ENCODE measurements at places on chromosomes 2 and 18.
A peak's percentile ranks its signal among the peaks of the same experiment; 100 is the strongest.

DNA sequence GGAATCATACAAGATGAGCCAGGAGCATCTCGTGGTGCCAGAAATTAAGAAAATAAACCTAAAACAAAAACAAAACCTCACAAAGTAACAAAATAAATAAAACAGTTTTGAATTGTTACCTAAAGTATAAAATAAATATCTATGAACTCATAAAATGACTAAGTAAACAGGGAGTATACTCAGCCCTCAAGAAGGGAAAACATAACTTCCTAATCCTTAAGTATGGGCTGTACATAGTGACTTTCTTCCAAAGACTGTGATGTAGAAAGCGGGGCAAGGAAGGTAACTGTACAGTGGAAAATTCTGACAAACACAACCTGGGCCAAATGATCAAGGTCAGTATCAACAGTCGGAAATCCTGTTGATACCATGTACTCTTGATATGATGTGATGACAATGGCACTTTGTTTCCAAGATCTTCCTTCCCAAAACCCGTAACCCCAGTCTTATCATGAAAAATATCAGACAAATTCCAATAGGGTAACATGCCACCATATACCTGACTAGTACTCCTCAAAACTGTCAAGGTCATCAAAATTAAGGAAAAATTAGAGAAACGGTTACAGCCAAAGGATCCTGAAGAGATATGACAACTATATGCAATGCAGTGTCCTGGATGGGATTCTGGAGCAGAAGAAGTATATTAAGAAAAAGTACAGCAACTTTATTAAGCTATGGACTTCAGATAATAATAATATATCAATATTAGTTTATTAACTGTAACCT, 76.0 kb upstream of the XIRP2 start:
- DNase-seq = no peak

DNA sequence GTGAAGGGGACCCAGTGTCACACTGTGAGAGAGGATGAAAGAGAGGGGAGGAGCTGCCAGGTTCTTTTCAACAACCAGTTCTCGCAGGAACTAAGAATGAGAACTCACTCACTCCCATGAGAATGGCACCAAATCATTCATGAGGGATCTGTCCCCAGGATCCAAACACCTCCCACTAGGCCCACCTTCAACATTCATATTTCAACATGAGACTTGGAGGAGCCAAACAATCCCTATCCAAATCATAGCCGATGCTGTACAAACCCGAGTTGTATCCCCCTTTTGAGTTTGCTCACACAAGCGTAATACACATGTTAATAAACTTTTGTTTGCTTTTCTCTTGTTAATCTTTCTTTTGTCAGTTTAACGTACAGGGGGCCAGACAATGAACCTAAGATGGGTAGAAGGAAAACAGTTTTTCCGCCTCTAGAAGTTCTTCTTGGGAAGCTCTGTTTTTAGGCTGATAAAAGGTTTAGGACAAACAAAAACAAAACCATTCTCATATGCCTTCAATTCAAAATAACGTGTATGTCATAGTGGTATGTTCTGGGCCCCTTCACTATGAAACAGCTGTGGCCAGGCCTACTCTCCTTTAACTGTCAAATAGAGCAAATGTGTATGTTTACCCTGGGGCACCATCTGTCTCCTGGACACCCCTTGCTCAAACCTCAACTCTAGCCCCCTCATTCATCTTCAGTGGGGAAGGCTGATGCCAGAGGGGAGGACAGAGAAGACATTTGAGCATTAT, 9.1 kb upstream of the TMEM37 start:
- DNase-seq = no peak

DNA sequence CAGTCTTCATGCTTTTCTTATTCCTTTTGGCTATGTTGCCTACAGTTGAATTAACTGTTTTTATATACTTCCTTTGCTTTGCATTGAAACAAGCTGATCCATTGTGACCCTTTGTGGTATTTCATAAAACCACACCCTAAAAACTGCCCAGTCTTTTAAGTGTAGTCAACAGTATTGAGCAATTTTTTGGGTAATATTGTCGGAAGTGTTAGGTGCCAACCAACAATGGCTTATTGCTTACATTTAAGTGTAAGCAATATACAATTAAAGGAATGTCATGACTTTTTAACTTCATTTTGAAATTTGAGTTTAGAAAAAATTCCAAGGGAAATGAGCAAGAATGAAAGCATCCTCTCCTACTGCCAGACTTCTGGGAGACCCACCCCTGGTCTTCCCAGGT, 174.1 kb downstream of the NEDD4L start:
- peak; percentile 70 for DNase-seq

DNA sequence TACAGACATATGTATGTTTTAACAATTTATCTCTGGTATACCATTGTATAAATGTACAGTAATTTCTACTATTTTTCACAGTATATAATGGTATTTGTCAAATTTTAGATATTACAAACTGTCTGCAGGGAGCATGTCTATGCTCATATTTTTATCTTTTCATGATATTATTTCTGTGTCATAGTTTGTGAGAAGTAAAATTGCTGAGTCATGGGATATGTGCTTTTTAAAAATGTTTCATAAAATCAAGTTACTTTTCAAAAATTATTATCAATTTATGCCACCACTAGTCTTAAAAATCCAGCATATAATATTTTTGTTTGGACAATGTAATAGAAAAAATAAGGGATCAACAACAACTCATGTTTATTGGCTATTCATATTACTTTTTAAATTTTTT, 9.1 kb upstream of the ZNF804A start:
- no peak for DNase-seq

DNA sequence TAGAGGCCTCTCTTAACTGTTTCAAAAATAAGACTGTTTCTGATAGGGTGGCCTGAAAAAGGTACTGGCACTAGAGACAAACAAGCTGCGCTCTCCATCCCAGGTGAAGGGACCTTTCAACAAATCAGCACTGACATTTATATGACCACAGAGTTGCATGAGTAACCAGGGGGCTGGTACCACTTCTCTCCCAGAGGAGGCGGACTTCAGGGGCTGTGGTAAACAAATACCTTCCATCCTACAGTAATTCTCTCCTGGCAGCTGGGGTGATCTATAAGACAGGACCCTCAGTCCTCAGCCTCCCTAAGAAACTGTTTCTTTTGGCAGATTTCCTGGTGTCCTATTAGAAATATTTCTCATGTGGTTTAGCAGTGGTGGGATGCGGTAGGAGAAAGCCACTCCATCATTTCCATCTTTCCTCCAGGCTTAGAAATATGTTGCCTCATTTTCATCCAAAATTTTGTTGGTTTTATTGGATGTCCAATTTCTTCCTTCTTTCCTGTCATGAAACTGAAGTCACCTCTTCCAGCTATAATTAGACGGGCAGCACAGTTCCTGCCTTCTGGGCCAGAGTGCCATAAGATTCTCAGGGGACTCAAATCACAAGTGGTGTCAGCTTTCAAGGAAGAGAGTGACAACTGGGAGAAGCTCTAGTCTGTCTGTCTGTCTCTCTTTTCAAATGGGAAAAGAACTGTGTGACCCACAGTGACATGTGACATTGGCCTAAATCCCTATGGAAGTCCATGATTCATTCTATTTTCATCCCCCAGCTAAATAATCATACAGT, 96.4 kb downstream of the CYRIA start:
- DNase-seq = no peak

DNA sequence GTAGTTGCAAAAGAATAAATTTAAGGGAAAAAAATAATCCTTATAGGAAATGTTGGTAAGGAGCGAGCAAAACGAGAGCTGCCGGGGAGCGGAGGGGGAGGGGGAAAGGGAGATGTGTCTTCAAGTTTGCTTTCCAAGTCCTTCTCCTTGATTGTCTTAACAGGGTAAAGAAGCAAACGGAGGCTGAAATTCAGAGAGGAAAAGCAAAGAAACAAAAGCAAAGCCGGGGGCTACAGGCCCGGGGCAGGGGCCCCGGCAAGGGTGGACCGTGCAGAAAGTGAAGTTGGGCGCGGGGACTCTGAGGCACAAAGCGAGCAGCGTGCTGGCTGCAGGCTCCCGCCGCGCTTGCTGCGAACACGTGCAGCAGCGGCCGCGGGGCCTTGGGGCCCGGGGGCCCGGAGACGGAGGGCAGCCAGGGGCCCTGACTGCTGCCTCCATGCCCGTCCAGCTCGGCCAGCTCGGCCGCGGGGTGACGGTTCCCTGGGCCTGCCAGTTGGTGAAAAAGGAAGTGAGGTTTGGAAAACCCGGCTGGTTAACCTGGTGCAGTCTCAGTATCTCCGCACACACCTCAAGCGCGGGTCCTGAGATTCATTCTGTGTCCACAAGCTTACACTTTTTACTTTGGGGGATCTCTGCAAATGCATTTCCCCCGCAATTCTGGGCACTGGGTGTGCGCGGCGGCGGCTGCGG, 4.1 kb downstream of the BCL11A start:
- DNase-seq = no peak
